ENCODE measurements at places on chromosomes 7 and 10.

- DNase-seq, result no peak
Measured at GRCh38 chr10:133439517-133440461, 14.0 kb upstream of the SCART1 start.

GRCh38 chr7:33649476-33650441 lies 255.6 kb upstream of the BMPER start:
- no peak for DNase-seq

GRCh38 chr7:86643561-86644281 lies at the start of gene GRM3:
TSS of gene GRM3 (plus strand) at chr7:86643909. CDS start at chr7:86765146, 121,237 bp downstream.
- DNase-seq, result no peak

GRCh38 chr10:112236486-112236885 lies 46.7 kb upstream of the TECTB start:
- DNase-seq, result no peak

DNA sequence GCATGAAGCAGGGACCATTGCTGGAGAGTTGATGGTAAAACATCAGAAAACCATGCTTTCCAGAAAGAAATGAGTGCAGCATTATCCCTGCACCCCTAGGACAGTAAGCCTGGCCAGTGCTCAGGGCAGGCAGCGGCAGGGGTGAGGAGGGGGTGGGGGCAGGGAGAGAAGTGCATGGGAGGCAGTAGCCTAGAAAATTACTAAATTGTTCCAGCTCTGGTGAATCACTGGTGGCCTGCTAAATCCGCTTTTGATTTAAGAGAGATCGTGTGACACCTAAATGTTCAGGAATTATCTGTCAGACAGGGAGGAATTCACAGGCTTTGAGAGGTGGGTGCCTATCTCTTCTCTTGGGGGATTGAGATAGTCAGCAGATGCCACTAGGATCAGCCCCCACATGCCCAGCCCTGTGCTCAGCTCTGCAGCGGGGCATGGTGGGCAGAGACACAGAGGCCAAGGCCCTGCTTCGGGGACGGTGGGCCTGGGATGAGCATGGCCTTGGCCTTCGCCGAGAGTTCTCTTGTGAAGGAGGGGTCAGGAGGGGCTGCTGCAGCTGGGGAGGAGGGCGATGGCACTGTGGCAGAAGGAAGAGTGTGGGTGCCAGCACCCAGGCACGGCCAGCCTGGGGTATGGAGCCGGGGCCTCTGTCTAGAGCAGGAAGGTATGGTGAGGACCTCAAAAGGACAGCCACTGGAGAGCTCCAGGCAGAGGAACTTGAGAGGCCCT lies 5.0 kb upstream of the AQP1 start:
- no peak for DNase-seq

- DNase-seq, result no peak
Measured at GRCh38 chr10:21308018-21308417, 217.5 kb downstream of the SKIDA1 start.

- DNase-seq, result no peak
Measured at GRCh38 chr10:86370006-86370585, 3.5 kb upstream of the GRID1 start.

DNA sequence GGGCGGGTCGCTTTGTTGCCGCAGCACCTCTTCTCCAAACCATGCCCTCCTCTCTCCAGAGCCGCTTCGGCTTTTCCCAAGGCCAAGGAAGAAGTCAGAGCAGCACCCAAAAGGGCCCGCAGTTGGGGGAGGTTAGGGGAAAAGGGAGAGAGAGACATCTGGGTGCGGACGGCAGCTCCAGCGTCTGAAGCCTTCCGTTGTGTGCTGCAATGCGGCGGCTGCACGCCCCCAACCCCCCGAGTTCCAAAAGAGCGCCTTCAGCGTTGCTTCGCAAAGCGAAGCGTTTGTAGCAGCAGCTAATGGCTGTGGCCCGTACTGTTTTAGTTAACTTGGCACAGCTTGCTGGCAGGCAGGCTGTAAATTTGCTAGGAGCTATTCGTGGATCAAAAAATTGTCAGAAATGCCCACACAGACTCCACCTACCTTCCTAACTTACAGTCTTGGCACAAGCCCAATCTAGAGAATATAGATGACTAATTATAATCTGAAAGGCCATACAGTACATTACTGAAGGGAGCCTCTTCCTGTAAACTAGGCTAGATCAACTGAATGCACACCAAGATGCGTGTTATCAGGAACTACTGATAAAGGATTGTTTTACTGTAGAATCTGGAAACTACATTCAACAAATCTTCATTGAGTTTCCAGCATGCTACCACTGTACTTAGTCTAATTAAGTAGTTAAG lies 1.1 kb upstream of the KBTBD2 start:
- peak; percentile 51 for DNase-seq

GRCh38 chr7:139798221-139798620 lies 20.4 kb upstream of the HIPK2 start:
- DNase-seq, result no peak

- no peak for DNase-seq
Measured at GRCh38 chr10:95397747-95398146, 106.9 kb upstream of the PDLIM1 start.

GRCh38 chr7:51027106-51027934 lies 244.6 kb upstream of the GRB10 start:
- DNase-seq, result no peak

DNA sequence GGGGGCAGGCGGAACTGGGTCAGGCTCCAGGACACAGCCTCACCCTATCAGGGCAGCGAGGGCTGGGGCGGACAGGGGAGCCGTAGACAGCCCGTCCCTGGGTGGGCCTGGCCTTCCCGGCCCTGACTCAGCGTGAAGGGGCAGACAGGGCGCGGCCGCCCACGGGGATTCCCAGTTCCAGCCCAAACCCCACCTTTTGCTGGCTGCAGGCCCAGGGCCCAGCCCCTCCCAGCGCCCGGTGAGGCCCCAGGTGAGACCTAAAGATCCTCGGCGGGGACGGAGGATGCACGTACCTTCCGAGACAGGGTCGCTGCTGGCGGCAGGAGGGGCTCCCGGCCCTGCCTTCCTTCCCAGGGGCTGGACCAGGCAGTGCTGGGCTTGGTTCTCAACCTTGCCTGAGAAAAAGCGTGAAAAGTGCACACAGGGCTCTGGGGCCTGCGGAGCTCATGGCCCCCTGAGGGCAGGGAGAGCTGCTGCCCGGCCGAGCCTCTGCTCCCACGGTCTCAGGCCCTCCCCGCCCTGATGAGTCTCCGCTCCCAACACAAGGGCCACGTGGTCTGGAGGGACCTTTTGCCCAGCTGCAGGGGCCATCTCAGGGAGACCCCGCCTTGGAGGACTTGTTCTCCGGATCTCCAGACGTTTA lies 43.9 kb upstream of the DNAJB6 start:
- DNase-seq, result no peak

DNA sequence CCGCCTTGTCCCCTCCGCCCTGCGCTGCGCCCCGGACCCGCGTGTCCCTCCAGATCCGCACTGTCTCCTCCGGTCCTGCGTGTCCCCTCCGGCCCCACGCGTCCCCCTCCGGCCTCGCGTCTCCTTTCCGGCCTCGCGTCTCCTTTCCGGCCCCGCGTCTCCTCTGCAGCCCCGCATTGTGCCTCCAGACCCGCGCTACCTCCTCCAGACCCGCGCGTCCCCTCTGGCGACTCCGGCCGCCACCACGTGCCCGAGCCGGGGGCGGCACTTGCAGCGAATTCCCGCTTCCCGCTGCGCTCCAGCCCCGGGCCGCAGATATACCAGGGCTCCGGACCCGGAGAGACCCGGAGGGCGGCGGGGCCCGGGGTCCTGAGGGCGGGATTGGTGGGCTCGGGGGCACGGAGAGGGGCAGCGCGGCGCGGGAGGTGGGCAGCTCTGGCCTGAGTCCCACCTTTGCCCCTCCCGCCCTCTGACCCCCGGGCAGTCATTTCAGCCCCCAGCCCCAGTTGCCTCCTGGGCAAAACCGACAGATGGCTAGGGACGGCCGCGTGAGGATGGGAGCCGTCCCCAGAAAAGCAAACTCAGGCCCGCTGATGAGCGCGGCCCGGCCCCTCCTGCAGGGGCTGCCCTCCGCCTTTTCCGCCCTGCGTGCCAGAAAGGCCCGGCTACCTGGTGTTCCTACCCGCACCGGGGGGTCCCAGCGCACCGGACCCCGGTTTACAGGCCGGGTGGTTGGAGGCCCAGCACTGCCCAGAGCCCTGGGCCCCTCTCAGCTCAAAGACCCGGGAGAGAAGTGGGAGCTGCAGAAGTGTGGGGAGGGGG lies 56.5 kb downstream of the RBM17 start:
- no peak for DNase-seq

DNA sequence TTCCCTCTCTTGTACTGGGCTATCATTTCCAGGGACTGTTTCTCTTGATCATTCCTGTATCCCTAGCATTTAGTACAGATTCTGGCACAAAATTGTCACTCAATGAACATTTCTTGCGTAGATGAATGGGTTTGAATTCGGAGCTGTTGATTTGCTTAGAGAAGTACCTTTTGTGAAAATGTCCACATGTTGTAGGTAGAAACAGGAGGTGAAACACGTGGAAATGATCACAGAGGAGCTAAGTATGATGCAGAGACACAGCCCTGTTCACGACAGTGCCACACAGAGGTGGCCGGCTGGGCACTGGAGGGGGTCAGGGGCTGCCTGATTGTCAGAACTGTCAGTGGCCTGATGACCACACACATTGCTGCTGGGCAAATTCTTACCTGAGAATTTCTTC lies 196.1 kb upstream of the PRKCQ start:
- no peak for DNase-seq

GRCh38 chr7:27619492-27619891 lies 43.2 kb downstream of the HIBADH start:
- no peak for DNase-seq

DNA sequence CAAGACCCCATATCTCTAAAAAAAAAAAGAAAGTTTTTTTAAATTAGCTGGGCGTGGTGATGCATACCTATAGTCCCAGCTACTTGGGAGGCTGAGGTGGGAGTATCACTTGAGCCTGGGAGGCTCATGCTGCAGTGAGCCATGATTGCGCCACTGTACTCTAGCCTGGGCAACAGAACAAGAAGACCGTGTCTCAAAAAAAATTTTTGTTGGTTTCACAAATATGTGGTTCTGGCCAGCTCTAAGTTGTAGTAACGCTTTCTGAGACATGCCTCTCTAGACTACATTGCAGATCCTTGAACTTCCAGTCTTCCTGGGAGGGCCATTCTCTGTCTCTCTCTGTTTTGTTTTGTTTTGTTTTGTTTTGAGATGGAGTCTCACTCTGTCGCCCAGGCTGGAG lies 24.6 kb upstream of the RHBDD2 start:
- no peak for DNase-seq

DNA sequence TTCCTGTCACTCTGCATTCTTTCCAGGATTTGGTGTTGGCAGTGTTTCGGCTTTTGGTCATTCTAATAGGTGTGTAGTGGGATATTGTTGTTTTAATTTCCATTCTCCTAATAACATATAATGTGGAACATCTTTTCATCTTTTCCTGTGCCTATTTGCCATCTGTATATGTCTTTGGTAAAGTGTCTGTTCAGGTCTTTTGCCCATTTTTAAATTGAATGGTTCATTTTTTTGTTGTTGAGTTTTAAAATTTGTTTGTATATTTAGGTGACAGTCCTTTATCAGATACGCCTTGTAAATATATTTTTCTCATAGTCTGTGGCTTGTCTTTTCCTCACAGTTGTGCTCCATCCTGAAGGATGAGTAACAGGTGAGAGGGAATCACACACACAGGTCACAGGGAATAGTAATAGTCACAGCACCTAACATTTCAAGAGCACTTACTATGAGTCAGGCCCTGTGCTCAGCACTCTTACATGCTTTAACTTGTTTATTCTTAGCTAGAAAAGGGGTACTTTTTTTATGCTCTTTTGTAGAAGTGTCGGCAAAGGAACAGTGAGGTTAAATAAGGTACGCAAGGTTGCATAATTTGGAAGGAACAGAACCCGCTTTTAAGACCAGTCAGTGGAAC lies 117.1 kb upstream of the GATA3 start:
- no peak for DNase-seq

GRCh38 chr7:8823486-8823885 lies 390.1 kb downstream of the NXPH1 start:
- no peak for DNase-seq

All from CD4-positive, alpha-beta T cell treated with Interleukin-4 for 1 hour (primary cell).